ENCODE measurements at places on chromosomes 4 and X.

- DNase-seq, result no peak
Observed at GRCh38 chr4:166091146-166091545, 218.1 kb downstream of the TLL1 start.

GRCh38 chr4:6041800-6042199, 23.6 kb upstream of the C4orf50 start:
- no peak for DNase-seq

GRCh38 chr4:55784747-55785146, 34.8 kb upstream of the EXOC1L start:
- DNase-seq, result no peak

DNA sequence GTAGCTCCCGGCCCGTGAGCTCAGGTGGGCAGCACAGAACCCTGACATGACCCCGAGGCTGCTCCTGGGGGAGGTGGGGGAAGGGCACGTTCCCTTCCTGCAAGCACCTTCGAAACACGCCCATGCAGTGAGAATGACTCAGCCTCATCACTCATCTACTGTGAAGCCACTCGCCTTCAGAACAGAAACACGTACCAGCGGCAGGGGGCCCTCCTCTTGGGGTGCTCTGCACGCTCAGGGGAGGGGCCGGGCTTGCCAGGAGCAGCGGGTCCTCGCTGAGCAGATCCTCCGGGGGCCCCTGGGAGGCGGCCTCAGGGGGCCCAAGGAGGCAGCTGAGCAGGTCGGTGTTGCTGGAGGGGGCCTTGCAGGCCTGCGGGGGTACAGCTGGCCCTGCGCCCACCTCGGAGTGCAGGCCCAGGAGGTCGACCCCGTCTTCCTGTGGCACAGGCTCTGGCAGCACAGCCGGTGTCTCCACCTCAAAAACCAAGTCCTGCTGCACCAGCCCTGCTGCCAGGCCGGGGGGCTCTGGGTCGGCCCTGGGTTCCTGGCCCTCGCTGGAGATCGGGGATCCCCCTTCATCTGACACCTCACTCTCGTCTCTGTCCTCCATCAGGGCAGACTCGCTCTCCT, 40.9 kb upstream of the CPLX1 start:
- DNase-seq, result no peak

DNA sequence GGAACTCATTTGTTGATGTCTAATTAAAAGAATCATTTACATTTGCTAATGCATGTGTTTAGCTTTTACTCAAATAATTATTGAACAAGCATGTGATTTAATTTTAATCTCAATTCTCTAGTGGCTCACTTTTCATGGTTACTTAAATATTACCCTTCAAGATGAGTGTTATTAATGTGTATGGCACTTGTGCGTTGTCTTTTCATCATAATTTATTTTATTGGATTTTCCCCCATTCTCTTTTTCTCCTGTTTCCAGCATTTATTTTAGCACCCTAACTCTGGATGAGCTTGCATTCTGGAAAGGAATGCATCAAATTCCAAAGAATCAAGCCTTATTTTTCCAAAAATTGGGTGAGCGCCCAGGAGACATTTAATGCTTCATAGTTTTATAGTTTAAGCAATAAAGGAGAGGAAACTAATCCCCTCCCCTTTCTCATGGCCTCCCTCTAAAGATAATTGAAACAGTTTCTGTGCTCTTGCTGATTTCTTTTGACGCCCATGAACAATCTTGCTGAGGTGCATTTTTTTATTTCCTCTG, 191.1 kb upstream of the FAT4 start:
- no peak for DNase-seq

DNA sequence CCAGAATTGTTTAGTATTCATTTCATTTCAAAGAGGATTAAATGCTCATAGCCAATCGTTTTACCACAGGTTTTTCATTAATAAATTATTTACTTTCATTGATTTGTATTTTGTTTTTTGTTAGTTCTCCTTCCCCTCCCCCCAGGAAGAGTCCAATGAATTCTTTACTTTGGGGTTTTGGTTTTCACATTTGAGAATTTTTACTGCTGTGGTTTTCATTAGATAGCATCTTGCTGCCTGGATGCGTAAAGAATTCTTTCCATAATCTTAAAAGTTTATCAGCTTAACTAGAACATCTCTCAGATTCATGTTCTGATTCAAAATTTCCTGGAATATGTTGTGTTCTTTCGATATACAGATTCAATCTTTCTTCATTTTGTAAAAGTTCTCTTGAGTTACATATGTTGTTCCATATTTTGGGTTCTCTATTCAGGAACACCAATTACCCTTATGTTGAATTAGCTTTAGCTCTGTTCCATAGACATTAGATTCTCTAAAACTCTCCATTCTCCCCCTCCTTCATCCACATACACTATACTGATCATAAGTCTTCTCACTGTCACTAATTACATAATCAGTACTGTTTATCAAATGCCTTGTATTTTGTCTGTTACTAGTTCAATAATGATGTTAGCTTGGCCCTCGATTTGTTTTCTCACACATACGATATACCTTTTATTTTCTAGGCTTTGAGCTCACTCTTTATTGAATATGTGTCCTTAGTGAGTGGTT, 184.4 kb downstream of the CAMK2D start:
- DNase-seq, result no peak

- DNase-seq, result no peak
Observed at GRCh38 chr4:121373841-121374240, 7.0 kb downstream of the QRFPR start.

GRCh38 chr4:58252656-58253055, 1142.5 kb upstream of the IGFBP7 start:
- DNase-seq, result no peak

GRCh38 chr4:108561116-108561515, 59.3 kb upstream of the RPL34 start:
- DNase-seq, result no peak

DNA sequence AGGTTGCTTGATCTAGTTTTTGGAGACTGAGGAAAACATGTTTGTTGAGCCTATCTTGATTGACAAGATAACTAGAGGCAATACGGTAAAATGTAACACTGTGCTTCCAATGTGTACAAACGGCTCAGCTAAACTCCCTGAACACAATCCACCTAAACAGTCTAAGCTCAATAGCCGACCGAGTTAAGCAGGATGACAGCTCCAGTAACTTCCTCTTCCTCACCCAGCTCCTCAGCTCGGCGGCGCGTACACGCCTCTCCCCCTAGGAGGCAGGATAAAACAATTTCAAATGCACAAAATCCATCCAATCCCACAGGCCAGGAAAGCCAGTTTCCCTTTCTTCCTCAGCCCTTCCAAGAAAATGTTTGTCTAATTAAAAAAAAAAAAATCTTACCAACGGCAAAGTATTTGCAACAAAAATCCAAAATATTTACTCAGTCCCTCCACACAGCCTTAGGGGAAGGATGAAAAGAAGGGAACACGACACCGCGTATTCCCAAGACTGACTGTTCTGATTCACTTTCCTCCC, 1.0 kb downstream of the CNOT6L start:
- peak; percentile 11 for DNase-seq

DNA sequence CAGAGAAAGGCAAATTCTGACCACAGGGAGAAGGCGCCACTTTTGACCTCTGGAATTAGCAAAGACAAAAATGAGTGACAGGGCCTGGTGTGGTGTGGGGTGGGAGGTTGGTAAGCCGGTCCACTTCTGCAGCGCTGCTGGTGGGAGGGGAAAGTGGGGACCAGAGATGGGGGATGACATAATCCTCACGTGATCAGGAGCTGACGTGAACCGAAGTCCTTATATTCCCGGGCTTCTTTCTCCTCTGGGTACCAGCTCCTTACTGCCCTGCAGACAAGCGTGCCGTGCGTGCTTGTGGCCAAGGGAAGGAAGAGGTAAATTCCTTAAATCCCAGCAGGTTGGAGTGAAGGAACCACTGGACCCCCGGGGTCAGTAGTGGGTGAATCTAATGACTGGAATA, at the start of gene TCEAL7:
Gene TCEAL7, plus strand, starts transcription at position 249 of the 400 bp plus-strand sequence. CDS start 1,165 bp downstream, outside the sequence.
- DNase-seq, result no peak

DNA sequence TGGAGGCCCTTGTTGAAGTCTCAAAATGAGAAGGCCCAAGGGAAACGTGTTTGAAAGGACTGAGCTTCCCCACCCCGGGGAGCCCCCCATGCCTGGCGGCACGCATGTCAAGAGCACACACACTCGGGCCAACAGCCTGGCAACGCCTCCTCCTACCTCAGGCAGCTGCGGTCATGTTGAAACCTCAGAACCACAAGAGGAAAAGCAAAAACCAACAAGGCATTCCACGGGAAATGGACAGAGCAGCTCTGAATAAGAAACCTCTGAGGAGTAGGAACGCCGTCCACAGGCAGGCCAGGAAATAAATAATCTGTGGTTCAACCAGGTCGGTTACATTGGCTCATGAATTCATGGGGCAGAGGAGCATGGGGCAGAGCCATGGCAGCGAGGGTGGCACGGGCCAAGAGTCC, 95.7 kb upstream of the AFAP1 start:
- DNase-seq, result no peak

DNA sequence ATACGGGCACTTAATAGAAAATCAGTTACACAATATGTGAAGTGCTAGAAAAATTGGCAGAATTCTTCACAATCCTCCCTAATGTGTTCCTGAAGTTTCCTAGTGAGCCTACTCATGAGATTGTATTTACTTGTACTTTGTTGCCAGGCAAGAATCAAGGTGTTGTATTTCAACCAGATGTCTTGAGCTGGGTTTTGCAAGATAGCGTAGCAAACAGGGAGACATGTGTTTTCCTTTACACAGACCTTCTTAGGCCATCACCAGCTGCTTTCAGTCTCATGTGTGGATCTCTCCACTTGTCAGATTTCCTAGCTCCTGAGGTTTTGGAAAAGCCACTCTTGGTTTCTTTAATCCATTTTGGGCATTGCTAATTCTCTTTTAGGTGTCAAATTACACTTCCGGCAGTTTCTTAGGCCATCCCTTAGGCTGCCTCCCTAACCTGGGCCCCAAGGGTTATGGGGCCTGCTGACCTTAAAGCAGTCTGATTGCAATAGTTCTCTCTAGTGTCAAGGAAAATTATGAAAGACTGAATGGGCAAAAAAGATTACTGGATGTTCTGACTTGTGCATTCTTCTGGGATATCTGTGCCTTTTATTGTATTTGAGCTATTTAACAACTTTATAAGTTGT, 12.2 kb upstream of the EDA start:
- DNase-seq, result no peak

GRCh38 chrX:11965436-11965835, 172.8 kb upstream of the FRMPD4 start:
- DNase-seq, result no peak

GRCh38 chrX:130915302-130915701, 12.3 kb upstream of the ENOX2 start:
- no peak for DNase-seq

- no peak for DNase-seq
Observed at GRCh38 chrX:33086886-33087285, 124.5 kb downstream of the DMD start.

GRCh38 chr4:88570001-88570400, 22.3 kb upstream of the HERC3 start:
- no peak for DNase-seq

DNA sequence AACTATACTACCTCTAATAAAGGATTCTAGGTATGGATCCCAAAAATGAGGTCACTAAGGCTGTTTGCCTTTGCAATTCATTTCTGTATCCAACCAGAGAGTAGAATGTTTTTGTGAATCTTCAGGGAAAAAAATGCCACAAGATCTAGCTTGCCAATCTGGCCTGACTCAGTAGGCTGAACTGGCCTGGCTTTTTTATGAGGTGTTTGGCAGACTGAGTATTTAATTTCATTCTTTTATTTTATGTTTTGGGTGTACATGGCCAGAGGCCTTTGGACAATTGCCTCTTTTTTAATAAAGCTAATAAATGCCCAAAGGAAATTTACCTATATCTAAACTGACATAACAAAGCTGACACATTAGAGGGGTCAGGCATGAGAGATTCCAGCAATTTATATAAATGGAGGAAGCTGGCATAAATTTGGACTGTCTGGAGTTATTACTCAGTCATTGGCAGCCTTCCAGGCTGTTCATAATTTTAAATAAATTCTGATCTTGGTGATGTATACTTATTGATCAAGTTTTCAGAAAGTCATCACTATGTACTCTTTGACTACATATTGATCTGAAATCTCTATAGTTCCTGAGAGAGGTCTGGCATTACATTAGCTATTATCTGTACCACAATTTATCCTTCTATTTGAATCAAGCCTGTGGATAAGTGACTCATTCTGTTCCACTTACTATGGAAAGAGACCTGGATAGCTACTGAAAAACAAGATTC, 376.4 kb upstream of the NOCT start:
- no peak for DNase-seq

DNA sequence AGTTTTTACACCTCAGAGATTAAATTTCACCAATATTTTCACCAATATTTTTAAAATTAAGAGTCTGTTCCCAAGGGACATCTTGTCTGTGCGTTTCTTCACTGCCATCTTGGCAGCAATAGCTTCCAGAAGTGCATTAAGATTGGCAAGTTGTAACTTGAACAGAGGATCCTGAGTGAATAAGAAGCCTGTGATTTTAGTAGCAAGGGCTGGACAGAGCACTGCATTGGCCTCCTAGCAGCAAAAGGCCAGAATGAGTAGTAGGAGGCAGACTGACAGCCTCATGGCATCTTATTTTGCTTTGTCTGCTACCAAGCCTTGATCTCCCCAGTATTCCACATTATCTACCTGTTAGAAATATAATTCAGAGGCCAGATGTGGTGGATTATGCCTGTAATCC, 138.4 kb downstream of the CPE start:
- no peak for DNase-seq

GRCh38 chrX:41480508-41481260, 33.5 kb downstream of the NYX start:
- no peak for DNase-seq

DNA sequence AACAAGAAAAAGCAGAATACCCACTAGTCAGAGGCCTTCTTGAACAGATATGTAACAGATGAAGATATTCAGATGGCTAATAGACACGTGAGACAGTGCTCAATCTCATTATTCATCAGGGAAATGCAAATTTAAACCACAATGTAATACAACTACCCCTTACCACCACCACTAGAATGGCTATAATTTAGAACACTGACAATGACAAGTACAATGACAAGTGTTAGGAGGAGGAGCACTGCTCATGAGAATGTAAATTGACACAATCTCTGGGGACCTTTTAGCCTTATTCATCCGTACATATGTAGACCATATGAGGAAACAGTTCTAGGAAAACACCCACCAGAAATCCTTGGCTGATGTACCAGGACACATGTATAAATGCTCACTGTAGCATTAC, 13.1 kb downstream of the ZNF81 start:
- DNase-seq, result no peak

GRCh38 chr4:96170198-96170597, 330.3 kb downstream of the PDHA2 start:
- no peak for DNase-seq

- DNase-seq, result no peak
Observed at GRCh38 chr4:145351162-145351561, 130.5 kb upstream of the SMAD1 start.

DNA sequence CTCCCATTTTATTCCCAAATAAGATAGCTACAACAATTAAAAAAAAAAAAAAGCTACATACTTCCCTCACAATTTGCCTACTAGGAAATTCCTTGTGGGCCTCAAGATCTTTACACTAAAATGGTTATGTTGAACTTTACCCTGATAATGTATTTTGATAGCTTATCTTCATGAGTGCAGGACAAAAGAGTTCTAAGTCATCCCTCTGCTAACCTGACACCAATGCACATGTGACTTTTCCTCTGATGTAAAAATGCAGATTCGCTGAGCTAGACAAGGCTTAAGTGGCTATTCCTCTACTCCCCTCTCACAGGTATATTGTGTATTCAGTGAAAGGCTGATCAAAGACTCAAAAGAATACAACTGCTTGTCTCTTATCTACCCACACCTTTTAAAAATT, 22.5 kb downstream of the ELF2 start:
- DNase-seq, result no peak

- no peak for DNase-seq
Observed at GRCh38 chr4:82430964-82431745, 765 bp downstream of the ENOPH1 start.

- DNase-seq, result no peak
Observed at GRCh38 chr4:66569228-66569627, 898.9 kb upstream of the EPHA5 start.

Measured in stimulated activated CD8-positive, alpha-beta memory T cell treated with anti-CD3 and anti-CD28 coated beads, Interleukin-4, amount 100 ng/mL, for 1 hour (primary cell).